ENCODE measurements at places on chromosomes 12 and 14.

GRCh38 chr12:131397493-131398181 lies 313.3 kb upstream of the SFSWAP start:
- no peak for DNase-seq

- no peak for DNase-seq
Observed at GRCh38 chr12:8603856-8604255, 8.8 kb downstream of the AICDA start.

DNA sequence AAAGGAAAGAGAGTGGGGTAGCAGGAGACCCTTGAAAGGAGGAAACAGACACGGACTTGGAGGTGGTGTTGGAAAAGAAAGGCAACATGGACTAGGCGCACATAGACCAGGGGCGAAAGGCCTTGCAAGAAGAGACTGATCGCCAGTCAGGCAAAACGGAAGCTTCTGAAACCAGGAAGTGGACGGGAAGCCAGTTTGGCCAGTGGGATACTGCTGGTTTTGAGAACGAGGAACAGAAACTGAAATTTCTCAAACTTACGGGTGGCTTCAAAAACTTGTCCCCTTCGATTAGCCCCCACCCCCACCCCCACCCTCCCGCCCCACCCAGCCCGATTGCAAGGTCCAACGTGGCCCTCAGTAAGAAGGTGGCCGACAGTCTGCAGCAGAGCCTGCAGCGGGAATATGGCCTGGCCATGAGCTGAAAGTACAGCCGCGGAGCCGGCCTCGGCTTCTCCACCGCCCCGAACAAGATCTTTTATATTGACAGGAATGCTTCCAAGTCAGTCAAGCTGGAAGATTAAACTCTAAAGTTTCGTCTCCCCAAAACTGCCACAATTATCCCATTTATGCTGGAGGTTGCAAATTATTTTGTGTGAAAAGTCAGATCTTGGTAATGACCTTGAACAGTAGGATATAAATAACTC lies 364.7 kb downstream of the BCAT1 start:
- no peak for DNase-seq

- DNase-seq, result no peak
Observed at GRCh38 chr12:32499048-32499447, 99.7 kb downstream of the FGD4 start.

- DNase-seq, result no peak
Observed at GRCh38 chr12:25087596-25087995, 107.4 kb downstream of the DNAI7 start.

GRCh38 chr12:92341065-92341668 lies 195.5 kb upstream of the BTG1 start:
- DNase-seq, result no peak

DNA sequence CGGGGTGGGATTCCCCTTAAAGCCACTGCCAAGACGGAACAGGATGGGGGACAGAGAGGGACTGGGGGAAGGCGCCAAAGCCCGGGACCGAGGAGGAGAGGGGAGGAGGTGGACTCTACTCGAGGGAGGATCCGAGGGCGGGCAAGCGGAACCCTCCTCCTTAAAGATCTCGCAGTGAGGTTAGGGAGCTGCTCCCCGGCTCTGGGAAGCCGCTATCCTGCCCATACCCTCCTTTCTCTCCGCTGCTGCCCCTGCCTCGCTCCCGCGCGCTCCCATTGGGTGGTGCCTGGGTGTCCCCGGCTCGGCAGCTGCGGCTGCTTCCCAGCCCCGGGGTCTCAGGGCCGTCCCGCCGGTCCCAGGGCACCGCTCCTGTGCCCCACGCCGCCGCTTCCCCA lies 16.4 kb downstream of the KRT18 start:
- no peak for DNase-seq

DNA sequence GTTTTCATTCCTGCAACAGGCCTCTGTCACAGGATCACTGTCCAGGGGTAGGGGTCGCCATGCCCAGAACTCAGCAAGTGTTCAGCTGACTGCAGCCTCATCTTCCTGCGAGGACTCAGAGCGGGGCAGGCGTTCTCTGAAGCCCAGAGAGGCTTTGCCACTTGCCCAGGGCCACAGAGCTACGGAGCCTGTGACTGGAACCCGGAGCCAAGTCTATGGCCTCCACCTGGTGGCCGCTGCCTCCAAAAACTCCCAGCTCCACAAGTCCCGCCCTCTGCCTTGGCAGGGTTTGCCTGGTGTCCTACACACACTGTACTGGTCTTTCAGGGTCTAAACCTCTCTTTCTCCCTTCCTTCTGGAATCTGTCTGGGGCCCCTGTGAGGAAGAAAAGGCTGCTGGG lies 8.7 kb upstream of the PPP1R13B start:
- no peak for DNase-seq

GRCh38 chr14:58796242-58797009 lies 158.7 kb downstream of the DACT1 start:
- DNase-seq, result no peak
